ENCODE measurements at places on chromosomes 11 and 22. TPM values are rescaled to one million over a fixed set of nuclear protein-coding genes. Genes with fewer than 3 reads are reported as not detected.

DNA sequence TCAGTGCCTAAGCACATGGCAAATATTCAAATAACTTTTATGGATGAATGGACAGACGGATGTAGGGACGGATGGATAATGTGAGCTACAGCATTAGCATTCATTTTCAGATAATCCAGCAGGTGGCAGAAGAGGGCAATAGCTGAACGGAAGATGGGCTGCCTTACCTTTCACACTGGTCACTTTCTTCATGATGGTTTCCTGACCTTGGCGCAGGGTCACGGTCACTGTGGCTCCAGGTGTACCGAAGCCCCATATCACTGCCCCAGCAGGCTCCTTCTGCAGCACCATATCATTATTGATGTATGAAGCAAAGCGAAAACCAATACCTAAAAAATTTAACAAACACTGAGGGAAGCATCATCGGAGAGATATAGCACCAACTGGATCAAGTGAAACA lies 4.3 kb downstream of the SIAE start:
- DNase-seq: no peak

TMPRSS5 gene
- total RNA-seq: 0.69 TPM

DNA sequence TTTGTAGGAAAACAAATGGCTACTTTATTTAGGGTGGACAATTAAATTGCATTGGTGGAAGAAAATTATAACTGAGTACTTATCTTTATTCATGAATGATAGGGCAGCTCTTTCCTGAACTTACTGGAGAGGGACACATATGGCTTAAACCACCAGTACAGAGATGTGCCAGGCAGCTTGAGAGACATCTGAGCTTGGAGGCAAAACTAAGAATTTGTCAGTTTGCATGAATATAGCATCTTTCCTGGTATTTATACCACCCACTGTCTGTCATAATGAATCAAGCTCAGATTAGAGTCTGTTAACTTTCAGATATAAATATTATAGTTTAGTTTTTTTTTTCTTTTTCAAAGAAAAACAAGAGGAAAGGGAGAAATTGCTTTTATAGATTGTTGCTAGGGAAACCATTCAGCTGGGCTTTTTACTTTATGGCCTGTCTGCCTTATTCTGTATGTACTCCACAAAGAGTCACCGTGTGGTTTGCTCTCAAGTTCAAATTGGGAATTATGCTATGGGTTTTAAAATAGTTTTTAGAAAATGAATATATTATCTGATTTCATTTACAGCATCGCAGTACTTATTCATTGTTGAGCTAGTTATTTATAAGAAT lies 477.0 kb upstream of the CHORDC1 start:
- no peak for DNase-seq

DNA sequence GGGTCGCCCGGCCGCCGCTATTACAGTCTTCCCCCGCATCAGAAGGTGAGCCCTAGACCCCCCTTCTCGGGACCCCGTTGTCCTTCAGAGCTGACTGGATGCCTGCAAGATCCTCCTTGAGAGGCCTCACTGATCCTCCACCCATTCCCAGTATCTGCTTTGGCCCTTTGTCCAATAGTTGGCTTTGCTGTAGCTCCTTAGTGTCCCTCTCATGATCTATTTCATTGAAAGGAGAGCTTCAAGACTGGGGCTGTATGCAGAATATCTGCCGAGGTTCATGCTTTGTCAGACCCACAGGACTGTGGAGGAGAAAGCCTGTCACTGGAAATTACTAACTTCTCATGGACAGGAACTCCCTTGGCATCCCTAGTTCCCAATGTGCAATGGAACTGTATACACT lies 499 bp downstream of the DLAT start:
- DNase-seq: no peak

ARHGAP42 gene
- total RNA-seq: 5.7 TPM

OR10D3 gene
- not detected for total RNA-seq

HPX gene
- not detected for total RNA-seq

OSBP gene
- total RNA-seq: 40.9 TPM

MYOD1 gene
- total RNA-seq: not detected

- DNase-seq: no peak
Observed at GRCh38 chr11:6771926-6772893, at the start of gene OR2AG2. TSS of gene OR2AG2 (minus strand) at chr11:6771976. CDS start at chr11:6768957, 3,019 bp downstream.

- peak; percentile 72 for DNase-seq
Observed at GRCh38 chr22:32558681-32559355, 84.2 kb downstream of the FBXO7 start.

- no peak for DNase-seq
Observed at GRCh38 chr11:90669094-90669493, 446.2 kb upstream of the CHORDC1 start.

Data from left ventricle myocardium superior (tissue), 1 donor.